ENCODE measurements at places on chromosomes 16 and 17. TPM values are rescaled to one million over a fixed set of nuclear protein-coding genes. Genes with fewer than 3 reads are reported as not detected.

The NPIPA2 gene
- total RNA-seq: 10.1 TPM

The TNFRSF17 gene
- not detected for total RNA-seq

The CES5A gene
- total RNA-seq: not detected

The KRTAP2-3 gene
- not detected for total RNA-seq

The CDH1 gene
- total RNA-seq: 1.1 TPM

The MYH2 gene
- 0.05 TPM for total RNA-seq

The ABCC12 gene
- total RNA-seq: 0.07 TPM

The GP1BA gene
- not detected for total RNA-seq

The CYGB gene
- total RNA-seq: 8.6 TPM

The KRTAP4-9 gene
- total RNA-seq: not detected

DNA sequence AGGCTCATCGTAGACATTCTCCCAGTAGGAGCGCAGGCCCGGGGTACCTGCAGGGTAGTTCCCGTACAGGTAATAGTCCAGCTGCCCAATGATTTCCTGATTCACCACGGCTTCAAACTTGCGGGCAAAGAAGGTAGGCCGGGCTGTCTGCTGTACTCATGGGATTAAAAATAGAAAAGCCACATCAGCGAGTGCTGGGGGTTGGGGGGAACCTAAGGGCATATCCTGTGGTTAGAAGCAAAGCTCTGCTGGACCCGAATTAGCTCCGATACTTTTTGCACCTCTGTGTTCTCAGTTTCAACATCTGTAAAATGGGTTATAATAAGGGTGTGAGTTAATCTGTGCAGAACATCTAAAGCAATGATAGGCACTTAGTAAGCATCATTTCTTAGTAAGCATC lies 336.2 kb downstream of the XYLT1 start:
- no peak for DNase-seq

DNA sequence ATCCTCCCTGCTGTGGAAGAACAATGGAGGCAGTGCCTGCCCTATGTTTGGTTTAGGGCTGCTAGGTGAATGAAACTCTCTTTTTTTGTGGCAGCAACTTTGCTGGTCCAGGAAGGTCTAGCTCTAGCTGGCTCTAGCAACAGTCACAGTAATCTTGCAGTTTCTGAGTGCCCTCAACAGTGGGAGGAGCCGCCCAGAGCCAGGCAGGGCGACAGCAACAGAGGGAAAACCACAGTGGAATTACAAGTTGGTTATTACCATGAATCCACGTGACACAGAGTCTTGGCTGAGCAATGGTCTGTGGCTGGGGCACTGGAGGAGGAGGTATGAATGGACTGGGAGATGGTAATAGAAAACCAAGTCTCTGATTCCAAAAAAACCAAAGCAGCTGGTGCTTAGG lies 10.3 kb downstream of the HSPB9 start:
- no peak for DNase-seq

DNA sequence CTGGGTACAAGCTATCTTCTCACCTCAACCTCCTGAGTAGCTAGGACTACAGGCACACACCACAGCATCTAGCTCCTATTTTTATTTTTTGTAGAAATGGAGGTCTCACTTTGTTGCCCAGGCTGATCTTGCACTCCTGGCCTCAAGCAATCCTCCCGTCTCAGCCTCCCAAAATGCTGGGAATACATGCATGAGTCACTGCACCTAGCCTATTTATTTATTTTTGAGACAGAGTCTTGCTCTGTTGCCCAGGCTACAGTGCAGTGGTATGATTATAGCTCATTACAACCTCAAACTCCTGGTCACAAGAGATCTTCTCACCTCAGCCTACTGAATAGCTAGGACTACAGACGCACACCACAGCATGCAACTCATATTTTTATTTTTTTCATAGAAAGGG lies 40.1 kb upstream of the RGS9 start:
- no peak for DNase-seq

- DNase-seq: no peak
These were observed 7.9 kb downstream of the ESRP2 start for GRCh38 chr16:68227850-68228553.

DNA sequence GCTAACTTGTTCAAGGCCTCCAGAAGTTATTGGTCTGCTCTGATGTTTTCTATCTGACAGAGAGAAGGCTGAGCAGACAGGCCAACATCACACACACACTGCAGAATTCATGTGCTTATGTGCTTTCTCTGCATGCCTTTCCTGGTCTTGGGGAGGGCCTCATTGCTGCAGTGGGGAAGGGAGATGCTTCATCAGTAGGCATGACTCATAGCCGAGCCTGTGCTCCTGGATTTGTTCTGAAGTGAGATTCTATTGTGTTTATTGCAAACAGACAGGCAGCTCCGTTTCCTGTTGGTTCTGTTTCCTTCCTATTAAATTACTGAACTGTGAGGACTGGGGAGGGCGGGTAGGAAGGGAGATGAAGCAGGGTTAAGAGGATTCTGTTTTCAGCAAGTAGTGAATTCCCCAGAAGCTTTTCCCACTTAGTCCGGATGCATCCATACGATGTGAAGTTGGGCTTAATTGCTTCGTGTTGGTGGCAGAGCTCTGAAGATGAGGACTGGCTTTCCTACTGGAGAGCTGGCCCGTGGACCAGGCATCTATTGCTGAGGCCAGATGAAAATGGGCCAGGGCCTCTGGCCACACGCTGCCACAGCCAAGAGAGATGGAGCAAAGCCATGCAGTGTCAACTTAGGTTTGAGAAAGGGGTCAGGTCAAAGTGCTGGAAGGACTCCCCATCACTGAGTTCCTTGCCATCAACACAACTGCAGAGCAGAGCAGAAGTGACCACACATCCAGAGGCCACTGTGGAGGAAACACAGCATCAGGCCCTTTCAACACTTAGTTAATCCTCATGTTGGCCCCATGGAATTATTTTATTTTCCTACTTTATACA lies 179.3 kb downstream of the UTP18 start:
- no peak for DNase-seq

DNA sequence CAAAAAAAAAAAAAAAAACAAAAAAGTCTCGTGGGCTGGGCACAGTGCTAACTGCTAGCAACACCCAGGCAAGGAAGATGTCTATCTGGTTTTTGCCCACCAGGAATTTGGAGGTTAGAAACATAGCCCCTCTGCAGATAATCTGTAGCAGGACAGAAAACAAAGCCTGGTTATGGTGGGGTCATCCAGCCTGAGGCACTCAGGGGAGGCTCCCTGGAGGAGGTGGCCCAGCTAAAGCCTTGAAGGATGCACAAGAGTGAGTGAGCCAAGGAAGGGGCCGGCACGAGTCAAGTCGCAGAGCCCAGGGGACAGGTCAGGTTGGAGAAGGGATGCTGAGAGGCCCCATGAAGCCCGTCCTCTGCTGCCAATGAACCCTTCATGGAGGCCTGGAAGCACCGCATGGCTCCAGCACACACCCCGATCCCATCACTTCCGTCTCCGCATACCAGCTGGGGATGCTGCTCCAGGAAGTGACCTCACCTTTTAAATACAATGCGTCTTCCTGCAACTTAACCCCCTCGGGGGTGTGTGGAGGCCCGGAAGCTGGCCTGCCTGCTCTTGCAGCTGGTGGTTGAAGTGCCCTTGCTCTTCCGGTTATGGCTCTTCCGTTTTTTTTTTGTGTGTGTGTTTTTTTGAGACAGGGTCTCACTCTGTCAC lies 86.5 kb downstream of the ENGASE start:
- no peak for DNase-seq

DNA sequence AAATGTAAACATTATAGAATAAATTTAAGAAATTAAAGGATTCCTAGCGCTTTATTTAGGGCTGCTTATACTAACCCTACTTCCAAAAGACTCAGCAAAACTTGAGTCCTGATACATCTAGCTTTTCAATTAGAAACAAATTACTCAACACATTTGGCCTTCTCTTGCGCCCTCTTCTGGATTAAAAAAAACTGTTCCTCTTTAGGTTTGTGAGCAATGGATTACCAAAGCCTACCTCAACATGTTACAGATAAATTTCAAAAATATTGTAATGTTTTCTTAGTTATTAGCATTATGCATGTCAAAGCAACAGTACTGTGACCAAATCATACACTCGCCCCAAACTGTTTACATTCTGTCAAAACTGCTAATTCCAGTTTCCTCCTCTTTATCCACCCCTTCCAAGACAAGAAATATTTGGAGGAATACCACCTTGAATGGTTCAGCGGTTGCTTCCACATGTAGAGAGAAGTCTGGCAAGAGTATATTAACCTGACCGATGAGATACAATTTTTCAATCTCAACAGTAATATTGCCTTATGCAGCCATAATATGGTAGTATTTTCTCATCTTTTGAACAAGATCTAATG lies 2.7 kb downstream of the NUFIP2 start:
- DNase-seq: peak; percentile 14

DNA sequence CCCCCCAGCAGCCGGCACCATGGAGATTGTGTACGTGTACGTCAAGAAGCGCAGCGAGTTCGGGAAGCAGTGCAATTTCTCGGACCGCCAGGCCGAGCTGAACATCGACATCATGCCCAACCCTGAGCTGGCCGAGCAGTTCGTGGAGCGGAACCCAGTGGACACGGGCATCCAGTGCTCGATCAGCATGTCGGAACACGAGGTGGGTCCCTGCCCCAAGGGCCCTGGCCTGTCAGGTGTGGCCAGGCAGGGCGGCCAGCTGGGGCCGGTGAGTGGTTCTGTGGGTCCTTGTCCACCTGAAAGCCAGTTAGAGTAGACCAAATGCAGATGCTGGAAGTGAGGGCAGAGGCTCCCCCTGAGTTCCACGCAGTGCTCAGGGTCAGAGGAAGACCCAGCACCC lies 7.8 kb downstream of the DNAI2 start:
- no peak for DNase-seq

- DNase-seq: no peak
These were observed 2.9 kb downstream of the CPPED1 start for GRCh38 chr16:12800817-12801216.

DNA sequence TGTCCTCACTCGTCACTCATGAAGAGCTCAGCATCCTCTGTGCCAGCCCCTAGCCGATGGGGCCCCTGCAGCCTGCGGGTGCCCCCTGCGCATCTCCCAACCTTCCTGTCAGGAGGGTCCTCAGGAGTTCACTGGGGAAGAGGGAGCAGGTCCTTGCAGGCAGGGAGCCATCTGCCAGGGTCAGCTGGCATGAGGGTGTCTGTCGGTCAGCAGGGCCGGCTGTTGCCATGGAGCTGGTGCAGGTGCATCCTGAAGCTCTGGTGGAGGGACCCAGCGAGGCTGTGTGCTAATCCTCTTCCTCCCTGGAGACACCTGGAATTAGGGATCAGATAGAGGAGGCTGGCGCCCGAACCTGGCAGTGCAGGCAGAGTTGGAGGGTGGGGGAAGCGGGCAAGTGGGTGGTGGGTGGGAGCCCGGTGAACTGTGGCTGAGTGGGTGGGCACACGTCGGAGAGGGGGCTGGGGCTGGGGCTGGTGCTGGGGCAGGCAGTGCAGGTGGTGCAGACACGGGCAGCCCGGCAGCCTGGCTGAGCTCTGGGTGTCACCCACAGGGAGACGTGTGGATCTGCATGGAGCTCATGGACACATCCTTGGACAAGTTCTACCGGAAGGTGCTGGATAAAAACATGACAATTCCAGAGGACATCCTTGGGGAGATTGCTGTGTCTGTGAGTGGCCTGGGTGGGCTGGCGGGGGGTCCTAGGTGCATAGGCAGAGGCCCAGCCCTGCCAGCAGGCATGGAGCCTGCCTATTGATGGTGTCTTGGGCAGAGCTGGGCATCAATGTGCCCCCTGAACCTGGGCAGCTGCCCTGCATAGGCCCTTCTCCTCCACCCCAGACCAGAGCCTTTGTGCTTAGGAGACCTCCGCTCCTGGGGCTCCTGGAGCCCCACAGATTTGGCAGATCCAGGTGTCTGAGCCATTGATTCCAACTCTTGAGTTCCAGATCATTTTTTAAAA lies 17.4 kb downstream of the MAP2K3 start:
- DNase-seq: no peak

- DNase-seq: no peak
These were observed 4.3 kb downstream of the RNF43 start for GRCh38 chr17:58412961-58413586.

GRCh38 chr16:65037556-65037955 lies 84.3 kb downstream of the CDH11 start:
- DNase-seq: no peak

DNA sequence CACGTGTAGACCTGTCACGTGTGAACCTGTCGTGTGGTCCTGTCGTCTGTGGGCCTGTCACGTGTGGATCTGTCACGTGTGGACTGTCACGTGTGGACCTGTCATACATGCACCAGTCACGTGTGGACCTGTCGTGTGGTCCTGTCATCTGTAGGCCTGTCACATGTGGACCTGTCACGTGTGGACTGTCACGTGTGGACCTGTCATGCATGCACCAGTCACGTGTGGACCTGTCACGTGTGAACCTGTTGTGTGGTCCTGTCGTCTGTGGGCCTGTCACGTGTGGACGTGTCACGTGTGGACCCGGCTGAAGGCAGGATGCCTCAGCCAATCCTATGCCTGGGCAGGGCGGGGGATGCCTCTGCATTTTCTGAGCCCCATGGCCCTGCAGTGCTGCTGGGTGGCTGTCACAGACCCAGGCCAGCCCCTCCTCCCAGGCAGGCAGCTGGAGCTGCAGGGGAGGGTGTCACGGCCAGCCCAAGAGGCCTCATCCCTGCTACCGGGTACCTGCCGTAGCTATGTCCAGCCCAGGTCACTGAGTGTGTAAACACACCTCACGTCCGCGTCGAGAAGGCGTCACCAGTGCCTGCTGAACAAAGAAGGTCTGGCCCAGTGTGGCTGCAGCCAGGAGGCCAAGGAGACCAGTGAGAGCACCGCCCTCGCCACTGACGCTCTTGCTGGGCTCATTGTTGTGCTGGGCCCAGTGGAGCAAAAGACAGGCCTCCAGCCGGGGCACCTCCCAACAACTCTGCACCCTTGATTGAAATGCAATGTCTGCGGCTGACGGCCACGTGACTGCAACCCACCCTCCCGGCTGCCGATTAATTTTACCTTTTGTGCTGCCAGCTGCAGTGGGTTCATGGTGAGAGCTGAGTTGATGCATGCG lies 18.6 kb upstream of the ACSF3 start:
- DNase-seq: no peak

- DNase-seq: no peak
These were observed 970.3 kb upstream of the RBFOX1 start for GRCh38 chr16:6362321-6362720.

- no peak for DNase-seq
These were observed 38.4 kb downstream of the EPN2 start for GRCh38 chr17:19275457-19276127.

- no peak for DNase-seq
These were observed 20.3 kb upstream of the MC1R start for GRCh38 chr16:89898201-89898967.

DNA sequence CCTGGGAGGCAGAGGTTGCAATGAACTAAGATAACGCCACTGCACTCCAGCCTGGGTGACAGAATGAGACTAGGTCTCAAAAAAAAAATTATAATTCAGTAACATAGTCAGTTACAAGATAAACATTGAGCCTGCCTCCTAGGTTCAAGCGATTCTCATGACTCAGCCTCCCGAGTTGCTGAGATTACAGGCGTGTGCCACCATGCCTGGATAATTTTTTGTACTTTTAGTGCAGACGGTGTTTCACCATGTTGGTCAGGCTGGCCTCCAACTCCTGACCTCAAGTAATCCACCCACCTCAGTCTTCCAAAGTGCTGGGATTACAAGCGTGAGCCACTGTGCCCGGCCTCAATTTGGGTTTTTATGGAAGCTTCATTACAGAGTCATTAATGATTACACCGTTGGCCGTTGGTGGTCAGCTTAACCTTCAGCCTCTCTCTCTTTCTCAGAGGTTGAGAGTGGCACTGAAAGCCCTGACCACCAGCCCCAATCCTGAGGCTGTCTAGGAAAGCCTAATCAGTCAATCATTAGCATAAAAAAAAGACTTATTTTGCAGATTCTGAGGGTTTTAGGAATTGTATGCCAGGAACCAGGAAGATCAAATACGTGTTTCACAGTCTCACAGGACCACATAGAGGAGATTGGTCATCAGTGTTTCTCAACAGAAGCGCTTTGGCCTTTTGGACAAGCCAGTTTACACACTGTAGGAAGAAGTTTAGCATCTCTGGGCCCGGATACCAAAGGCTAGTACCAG lies 1.3 kb upstream of the LRRC37A3 start:
- DNase-seq: no peak
